SK-N-SH treated with all-trans-retinoic acid at 6 μM for 48 hours (cell line): ENCODE measurements at places on chromosomes 3 and 15.

GRCh38 chr15:27675571-27675970 is 423.5 kb downstream of the OCA2 start:
- ATAC-seq: no peak

DNA sequence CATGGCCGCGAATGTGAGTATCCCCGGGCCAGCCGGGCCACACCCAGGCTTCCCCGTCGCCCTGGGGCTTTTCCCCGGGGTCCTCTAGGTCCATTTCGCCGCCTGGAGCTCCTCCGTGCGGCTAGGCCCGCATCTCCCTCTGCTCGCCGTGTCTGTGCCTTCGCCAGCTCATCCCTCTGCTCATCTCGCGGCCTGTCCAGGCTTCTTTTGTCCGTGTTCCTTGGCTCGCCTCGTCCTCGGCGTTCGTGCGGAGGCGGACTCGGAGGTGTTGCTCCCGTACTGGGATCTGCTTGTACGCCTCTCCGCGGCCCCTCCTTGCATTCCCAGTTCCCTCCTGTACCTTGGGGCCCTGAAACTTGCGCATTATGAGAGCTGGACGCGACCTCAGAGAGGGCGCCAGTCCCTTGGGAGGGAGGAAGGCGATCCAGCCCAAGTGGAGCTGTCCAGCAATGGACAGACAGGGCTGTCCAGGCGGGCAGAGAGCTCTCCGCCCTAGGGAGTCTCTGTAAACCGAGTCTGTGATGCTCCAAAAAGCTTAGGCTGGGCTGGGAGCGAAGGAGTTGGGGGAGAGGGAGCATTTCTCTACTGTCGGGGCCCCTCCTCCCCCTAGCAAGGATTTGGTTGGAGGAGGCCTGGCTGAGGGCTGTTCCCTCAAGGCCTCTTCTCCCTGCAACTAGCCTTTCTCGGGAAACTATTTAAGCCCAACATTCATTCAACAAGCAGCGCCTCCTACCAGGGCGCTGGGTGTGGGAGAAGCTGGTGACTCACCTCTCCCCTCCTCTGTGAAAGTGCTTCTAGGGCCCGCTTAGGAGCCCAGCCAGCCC is 553 bp downstream of the TMEM43 start:
- ATAC-seq: peak; percentile 72

DNA sequence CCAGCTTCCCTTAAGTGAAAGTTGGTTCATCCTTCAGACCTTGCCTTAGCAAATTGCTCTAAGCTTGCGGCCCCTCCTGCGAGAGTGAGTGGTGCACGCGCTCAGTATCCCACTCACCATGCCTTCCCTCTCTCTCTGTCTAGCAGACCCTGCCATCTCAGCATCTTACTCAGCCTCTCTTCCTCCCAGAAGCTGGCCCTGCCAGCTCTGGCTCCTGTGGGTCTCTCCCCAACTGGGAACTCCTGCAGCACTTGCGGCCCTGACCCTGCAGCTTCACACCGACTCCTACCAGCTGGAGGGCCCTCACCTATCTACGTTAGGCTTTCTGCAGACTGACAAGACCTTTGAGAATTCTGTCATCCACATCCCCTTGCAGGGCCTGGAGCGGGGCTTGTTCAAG is 286.1 kb upstream of the TLE3 start:
- ATAC-seq: no peak

DNA sequence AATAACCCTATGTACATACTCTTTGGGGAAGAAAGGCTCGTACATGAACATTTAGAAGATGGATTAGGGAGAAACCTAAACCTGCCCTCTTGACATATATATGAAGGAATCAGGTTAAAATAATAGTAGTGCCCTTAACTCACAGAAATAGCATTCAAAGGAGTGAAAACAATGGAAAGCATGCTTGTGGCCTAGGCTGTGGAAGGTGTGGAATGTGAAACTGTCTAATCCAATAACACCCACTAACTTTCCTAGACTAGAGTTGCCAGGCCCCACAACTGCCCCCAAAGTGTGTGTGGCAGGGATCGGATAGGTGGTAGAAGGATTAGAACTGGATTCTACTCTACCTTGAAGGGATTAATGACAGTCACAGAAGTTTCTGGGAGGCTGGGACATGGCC is 317.4 kb upstream of the LRRFIP2 start:
- ATAC-seq: peak; percentile 48; the same call in 2 of the 3 replicates

DNA sequence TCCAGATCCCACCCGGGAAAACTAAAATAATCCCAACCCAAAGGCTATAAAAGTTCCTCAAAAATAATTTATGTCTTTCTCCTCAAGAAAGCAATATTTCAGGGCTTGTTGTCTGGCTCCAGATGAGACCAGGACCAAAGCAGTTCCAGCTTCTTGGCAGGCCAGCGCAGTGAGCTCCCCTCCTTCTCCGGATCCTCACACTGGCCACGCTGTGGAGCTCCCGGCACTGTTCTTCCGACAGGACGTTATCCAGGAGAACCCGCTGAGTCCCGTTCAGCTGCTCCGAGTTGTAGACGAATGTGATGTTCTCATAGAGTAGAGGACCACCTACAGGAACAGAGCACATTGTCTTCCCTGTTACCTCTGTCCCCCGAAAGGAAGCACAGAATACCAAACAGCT is 146.3 kb downstream of the P3H2 start:
- no peak for ATAC-seq

DNA sequence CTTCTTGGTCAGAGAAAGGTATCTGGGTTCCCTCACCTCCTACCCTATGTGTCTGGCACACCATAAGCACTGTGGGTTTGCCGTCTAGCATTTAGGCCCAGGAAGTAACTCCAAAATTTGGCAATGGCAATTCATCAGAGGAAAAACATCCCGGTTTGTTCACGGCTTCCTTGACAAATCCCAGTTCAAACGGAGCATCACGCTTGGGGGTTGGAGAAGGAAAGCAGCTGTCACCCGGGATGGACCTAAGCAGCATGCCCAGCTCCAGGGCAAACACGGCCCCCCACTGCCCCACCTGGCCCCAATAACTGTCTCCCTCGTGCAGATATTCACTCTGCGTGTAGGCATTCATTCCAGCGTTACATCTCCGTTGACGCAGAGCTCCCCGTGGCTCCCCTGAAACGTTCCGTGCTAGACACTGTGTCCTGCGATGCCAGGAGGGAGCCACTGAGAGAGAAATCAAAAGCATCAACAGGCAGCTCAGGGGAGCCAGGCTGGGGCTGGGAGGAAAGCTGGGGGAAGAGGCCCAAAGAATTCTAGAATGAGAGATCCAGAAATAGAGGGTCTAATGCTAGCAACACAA is 41.4 kb downstream of the NTRK3 start:
- no peak for ATAC-seq

GRCh38 chr3:25021816-25022215 is 406.2 kb upstream of the RARB start:
- peak; percentile 80 for ATAC-seq

DNA sequence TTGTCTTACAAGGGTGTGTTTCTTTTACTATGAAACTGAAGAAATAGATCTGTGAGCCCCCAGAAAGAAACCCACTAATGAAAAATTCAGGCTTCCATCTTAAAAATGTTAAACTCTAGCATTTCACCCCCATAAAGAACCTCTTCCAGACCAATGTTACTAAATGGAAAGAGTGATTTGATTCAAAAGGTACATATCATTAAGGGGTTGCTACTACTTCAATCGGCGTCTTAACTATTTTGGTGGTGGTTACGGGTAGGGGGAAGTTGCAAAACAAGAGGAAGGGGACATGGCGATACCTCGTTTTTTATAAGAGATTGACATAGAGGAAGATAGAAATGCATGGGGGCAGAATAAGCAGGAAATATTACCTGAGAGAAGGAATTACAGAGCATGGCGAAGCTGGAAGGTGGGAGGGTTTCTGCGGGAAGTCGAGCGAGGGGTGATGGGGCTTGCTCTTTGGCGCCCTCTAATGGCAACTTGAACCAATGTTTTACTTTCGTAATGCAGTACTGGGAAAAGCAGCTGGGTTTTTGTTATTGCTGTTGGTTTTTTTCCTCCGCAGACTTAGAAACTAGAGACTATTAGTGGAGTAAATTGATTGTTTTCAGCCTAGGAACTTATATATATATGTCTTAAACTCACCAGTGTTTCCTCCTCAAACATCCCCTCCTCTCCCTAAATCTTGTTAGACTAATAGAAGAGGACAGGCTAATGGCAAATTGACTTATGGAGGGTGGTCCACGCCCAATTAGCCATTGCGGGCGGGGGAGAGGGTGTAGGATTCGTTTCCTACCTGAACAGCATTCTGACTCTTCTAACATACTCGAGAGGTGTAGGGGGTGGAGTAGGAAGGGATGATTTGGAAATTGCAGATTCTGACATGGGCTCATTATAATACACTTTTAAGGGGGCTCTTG is 11.3 kb upstream of the SOX2 start:
- ATAC-seq: peak; percentile 96

- ATAC-seq: no peak
Observed at GRCh38 chr15:79436037-79436780, 4.1 kb downstream of the MINAR1 start.

GRCh38 chr3:182104881-182105280 is 393.2 kb downstream of the SOX2 start:
- ATAC-seq: no peak

GRCh38 chr3:113174801-113175485 is 36.4 kb upstream of the BOC start:
- ATAC-seq: no peak

DNA sequence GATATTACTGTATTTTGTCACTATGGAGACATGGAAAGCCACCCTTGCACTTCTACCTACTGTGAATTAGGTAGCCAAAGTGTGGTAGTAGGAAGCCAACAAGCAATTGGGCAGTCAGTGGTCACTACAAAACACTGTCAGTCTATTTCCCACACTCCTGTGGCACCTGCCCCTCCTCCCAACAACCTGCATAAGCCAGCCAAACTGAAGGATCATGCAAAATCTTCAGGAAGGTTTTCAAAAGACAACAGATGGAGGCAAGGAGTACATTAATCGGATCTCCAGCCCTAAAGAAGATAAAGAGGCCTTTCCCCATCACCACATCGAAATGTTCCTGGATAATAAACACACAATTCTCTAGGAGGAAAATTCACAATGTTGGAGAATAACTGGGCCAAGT is 11.9 kb downstream of the POMGNT2 start:
- no peak for ATAC-seq

DNA sequence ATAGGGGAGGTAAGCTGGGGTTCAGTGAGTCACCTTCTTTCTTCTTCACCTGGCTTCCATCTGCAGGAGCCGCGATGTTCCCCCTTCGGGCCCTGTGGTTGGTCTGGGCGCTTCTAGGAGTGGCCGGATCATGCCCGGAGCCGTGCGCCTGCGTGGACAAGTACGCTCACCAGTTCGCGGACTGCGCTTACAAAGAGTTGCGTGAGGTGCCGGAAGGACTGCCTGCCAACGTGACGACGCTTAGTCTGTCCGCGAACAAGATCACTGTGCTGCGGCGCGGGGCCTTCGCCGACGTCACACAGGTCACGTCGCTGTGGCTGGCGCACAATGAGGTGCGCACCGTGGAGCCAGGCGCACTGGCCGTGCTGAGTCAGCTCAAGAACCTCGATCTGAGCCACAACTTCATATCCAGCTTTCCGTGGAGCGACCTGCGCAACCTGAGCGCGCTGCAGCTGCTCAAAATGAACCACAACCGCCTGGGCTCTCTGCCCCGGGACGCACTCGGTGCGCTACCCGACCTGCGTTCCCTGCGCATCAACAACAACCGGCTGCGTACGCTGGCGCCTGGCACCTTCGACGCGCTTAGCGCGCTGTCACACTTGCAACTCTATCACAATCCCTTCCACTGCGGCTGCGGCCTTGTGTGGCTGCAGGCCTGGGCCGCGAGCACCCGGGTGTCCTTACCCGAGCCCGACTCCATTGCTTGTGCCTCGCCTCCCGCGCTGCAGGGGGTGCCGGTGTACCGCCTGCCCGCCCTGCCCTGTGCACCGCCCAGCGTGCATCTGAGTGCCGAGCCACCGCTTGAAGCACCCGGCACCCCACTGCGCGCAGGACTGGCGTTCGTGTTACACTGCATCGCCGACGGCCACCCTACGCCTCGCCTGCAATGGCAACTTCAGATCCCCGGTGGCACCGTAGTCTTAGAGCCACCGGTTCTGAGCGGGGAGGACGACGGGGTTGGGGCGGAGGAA is 2.6 kb downstream of the ISLR2 start:
- ATAC-seq: no peak

DNA sequence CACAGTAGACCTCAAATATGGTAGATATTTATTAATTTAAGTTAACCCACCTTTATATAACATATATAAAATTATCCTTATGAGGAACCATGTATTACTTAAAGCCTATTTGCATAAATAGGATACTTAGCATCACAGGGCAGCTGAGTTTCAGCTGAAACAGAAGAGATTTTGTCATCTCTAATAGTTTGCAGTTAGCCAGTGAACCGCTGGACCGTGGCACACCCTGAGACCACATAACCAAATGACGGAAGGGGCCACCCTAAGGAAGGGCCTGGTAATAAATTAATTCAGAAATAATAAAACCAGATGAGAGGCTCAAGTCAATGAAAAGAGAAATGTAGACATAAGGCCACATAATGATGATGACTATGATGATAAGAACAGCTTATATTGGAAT is 107.7 kb downstream of the MYO5A start:
- no peak for ATAC-seq

GRCh38 chr15:42716626-42717025 is 20.3 kb downstream of the CDAN1 start:
- ATAC-seq: peak; percentile 14

- ATAC-seq: no peak
Observed at GRCh38 chr3:195082811-195083210, 188.1 kb downstream of the XXYLT1 start.

GRCh38 chr3:168839653-168840052 is 743.9 kb upstream of the GOLIM4 start:
- no peak for ATAC-seq

DNA sequence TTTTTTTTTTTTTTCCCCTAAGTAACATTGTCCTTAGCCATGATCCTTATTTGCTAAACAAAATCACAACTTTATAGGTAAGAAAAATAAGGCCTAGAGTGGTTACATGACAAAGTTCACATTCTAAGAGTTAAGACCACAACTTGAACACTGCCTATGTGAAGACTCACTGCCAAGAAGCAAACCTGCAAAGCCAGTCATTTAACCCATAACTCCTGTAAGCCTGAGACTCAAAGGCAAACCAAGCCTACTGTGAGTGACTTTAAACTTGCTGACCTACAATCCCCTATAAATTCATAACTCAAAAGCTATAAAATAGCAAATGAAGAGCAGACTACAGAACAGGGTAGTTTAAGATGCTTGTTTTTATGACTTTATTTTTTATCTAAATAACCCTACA is 12.9 kb upstream of the ANKRD28 start:
- ATAC-seq: no peak

DNA sequence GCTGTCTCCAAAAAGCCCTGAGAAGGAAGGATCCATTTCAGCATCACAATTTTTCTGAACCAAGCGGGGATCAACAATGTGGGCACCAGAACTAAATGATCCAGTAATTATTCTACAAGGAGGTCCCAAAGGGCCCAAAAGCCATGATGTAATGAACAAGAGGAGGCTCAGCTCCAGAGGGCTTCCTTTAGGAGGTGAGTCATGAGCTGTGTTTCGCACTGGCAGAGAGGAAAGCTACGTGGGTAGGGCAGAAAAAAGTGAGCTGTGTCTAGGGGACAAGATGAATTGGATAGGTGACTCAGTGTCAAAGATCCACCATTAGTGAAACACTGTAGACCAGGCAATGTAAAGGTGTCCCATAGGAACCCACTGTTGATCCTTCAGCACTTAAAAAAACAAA is 113.4 kb downstream of the RORA start:
- no peak for ATAC-seq
